Brain microvascular endothelial cell (primary cell): ENCODE measurements at places on chromosomes 4 and X.

GRCh38 chrX:53263597-53264094 lies 17.7 kb downstream of the IQSEC2 start:
- peak; percentile 58 for DNase-seq

DNA sequence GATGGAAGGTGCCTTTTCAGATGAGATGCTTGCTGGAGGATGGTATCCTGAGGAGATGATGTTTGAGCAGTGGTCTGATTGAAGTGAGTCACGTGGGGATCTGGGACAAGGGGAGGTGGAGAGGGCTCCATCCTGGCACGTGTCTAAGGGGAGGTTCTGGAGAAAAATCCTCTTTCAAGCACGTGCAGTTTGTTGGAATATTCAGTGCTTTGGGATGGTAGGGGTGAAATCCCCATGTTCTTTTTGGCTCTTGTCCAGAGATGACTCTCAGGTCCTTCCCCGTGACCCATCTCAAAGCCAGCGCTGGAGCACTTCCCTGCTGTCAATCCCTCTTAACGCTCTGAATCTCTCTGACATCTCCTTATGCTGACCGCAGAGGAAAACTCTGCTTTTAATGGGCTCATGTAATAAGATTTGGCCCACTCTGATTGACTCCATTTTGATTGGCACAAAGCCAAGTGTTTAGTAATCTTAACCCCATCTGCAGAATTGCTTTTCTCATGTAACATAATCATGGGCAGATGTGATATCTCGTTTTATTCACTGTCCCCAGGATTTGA lies 10.8 kb upstream of the KLKB1 start:
- peak; percentile 5 for DNase-seq

DNA sequence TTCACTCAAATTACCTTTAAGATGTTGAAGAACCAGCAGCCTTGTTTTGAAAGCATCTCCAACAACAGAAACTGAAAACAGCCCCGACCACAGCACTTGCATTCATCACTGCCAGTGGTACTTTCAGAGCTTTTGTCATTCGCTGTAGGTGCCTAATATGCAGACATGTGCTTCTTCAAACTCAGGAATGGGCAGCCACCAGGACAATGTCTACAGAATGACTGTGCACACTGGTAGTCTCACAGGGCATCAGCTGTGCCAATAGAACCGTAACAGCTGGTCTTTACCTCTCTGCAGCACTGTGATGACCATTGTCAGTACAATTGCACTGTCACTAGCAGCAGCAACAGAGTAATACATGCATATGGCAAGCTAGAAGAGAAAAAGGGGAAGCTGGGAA lies 1149.7 kb downstream of the STPG2 start:
- no peak for DNase-seq

DNA sequence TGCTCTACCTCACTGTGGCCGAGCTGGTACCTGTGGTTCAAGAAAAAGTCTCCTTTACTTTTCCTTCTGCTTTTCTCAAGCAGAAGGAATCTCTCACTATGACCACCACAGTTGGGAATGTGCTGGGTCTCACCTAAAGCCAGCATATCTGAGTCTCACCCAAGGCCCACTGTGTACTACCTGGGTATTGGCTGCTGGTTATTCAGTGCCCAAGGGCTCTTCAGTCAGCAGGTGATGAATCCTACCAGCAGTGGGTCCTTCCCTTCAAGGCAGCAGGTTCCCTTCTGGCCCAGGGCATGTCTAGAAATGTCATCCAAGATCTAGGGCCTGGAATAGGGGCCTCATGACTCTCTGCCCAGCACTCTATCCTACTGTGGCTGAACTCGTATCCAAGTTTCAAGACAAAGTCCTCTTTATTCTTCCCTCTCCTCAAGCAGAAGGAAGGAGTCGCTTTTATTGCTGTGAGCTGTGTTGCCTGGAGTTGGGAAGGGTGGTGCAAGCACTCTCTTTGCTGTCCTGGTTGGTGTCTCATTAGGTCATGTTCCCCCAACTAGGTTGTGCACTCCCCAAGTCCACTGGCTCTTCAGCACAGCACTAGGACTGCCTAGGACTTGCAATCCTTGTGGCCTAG lies 6.1 kb downstream of the CXCL10 start:
- DNase-seq, result no peak

GRCh38 chrX:115595049-115595448 lies 34.1 kb downstream of the PLS3 start:
- no peak for DNase-seq

GRCh38 chr4:145101091-145101490 lies 3.0 kb downstream of the ABCE1 start:
- no peak for DNase-seq

GRCh38 chrX:129845616-129846190 lies 2.0 kb upstream of the ZDHHC9 start:
- DNase-seq, result no peak

- DNase-seq, result no peak
These were observed 98.9 kb downstream of the ARHGAP6 start for GRCh38 chrX:11566789-11567188.

DNA sequence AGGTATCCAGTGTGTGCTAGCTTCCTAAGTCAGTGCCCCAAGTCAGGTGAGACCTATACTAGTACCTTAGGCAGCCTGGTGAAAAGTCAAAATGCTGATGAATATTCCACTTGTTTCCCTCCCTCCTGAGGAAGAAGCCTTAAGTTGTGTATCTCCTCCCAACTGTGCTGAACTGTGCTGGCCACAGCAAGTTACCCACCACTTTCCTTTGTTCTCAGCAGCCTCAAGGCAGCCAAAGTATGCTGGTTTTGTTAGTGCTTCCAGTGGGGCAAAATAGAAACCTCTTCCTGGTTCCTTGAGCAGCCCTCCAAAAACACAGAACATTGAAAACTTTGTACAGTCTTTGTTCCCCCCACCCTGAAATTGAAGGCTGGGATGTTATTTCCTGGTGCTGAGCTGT lies 13.9 kb downstream of the ATG4A start:
- no peak for DNase-seq

DNA sequence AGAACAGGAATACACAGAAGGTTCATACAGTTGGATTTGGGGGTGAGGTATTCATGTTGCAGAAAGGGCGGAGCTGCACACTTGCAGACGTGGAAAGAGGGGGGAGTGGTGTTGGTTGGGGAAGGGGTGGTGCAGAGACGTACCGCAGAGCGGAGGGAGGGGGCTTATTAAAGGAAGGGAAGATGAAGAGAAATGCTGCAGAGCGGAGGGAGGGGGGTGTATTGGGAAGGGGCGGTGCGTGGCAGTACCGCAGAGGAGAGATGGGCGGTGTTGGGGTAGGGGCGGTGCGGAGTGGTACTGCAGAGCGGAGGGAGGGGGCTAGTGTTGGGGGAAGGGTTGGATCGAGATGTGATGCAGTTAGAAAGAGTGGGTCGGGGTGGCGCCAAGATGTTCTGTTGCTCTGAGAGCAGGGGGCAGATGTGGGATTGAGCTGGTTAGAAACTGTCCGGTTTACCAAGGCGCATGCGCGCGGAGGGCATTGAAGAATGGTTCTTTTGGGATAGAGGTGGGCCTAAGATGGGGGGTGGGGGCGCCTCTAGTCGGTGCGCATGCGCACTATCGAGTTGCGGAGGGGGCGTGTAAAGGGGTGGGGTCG lies 900 bp downstream of the TRO start:
- peak; percentile 50 for DNase-seq

DNA sequence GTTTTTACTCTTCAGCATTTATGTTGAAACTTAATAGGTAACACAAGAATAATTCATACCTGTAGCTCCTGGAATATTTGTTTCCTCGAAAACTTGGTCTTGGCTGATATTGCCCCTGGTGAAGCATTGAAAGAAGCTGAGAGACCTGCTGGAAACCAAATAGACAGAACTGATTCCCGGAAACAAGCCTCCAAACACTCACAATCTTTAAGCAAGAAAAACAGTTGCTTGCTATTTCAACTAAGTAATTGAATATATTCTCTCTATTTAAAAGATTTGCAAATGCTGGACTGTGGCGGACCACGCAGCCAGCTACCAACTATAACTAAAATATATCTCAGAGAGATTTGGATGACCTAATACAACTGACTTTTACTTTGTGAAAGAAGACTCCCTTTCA lies 3.6 kb downstream of the PCDH18 start:
- DNase-seq, result no peak

- no peak for DNase-seq
These were observed 105.1 kb upstream of the GRID2 start for GRCh38 chr4:92198711-92199110.

DNA sequence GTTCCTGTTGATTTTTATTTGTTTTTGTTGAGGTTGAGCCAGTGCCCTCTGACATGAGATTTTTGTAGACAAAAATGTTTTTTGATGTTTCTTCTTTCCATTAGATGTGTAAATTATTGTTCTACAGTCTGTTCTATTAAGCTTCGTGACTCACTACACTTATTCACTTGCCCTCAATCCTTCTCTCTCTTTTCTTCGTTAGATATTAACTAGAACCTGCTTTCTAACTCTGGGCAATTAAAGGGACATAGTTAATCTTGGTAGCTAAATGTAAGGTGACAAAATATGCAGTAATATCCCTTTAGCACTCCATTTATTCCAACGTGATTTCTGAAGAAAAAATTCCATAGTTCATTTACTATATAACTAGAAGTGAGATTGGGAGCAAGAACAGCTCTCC lies 333.9 kb downstream of the PDHA2 start:
- no peak for DNase-seq

DNA sequence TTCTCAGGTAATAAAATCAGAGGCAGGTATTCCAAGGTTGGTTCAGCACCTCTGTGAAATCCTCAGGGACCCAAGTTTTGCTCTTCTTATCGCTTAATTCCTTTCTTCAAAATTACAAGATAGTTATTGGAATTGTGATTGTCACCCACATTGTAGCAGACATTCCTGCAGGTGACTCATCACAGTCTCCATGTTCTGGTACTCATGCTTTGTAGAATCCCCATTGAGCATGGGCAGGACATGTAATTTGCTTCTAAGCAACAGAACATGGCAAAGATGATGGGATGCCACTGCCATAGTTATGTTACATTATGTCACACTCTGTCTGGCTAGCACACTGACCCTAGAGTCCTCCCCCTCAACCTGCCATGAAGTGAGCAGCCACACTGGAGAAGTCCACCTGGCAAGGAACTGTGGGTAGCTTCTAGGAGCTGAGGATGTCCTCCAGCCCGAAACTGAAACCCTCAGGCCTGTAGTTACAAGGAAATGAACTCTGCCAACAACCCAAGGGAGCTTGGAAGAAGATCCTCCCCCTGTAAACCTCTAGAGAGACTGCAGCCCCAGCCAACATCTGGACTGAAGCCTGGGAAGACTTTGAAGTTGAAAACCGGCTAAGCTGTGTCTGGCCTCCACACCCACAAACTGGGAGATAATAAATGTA lies 58.3 kb upstream of the GUCY1A1 start:
- peak; percentile 18 for DNase-seq

DNA sequence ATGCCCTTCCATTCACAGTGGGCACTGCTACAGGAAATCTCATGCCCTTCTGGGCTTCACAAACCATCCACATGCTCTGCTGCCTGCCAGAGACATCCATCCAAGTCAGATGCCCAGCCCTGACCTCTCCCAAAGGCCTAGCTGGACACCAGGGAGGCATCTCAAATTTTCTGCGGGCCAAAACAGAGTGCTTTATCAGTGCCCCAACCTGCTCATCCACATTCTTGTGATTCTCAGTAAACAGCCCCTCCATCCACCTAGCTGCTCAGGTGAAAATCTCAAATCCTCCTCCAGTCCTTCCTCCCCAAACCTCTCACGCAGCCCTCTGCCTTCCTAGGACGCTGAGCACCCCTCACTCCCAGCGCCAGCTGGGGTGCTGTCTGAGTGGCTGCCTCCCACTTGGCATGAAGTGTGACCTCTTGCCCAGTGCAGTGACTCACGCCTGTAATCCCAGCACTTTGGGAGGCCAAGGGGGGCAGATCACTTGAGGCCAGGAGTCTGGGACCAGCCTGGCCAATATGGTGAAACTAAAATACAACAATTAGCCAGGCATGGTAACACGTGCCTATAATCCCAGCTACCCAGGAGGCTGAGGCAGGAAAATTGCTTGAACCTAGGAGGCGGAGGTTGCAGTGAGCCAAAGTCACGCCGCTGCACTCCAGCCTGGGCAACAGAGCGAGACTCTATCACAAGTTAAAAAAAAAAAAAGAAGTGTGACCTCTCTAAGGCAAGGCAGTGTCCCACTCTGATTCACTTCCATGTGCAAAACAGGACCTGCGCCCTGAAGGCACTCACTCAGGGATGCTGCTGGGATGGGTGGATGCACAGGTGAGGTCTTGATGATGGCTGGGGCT lies 1.7 kb upstream of the AFAP1 start:
- DNase-seq, result no peak

- no peak for DNase-seq
These were observed 21.8 kb downstream of the NLGN3 start for GRCh38 chrX:71166461-71166860.

DNA sequence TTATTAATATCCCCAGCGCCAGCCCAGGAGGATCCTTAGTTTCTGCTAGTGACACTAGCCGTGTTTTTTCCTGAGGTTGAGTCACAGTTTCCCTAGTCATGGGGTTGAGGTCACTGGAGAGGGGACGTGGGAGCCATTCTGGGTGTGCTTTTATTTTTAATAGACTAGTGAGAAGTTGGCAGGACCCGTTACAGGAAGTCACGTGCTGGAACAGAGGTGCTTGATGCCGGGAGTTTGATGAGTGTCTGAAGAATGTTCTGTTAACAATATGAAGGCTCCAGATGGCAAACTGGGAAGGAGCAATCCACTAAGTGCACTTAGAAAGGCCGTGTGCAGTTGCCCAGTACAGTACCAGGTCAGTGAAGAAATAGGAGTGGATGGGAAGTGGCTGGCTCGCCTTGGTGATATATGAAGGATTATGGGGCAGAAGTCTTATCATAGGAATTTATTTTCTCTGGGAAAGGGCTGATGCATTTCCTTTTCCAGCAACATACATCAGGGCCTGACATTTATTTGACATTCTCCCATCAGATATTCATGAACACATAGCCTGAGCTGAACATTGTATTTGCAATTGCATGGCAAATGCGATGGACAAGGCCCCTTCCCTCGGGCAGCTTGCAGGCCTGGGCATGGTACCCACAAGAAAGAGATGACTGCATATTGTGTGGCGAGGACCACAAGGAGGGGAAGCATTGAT lies 291.8 kb downstream of the FBXW7 start:
- peak; percentile 24 for DNase-seq

GRCh38 chrX:119942173-119942819 lies 1.3 kb downstream of the NKAP start:
- no peak for DNase-seq

DNA sequence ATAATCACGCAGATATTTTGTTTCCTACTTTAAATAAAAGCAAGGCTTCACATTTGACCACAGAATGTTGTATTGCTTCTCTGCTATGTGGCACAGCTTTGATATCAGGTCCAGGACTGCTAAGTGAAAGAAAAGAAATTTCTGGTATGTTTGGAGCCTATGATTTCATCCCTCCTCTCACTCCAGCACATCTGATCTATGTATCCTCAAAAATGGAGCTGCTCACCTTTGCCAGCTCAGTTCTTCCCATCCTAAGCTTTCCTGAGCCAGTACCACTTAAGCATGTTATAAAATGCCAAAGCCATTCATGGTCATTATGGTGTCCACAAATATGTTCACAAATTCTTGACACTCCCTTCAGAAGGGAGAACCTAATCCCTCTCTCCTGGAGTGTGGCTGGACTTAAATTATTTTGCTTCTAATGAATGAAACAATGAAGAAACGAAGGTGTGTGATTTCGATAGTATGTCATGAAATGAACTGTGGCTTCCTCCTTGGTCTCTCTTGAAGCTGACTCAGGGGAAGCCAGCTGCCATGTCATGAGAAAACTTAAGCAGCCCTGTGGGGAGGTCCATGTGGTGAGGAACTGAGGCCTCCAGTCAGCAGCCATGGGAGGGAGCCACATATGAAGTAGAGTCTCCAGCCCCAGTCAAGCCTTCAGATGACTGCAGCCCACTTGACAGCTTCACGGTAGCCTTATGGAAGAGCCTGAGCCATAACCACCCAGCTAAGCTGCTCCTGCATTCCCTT lies 207.7 kb downstream of the MGST2 start:
- no peak for DNase-seq

GRCh38 chr4:74933562-74934015 lies 673 bp downstream of the PARM1 start:
- DNase-seq, result no peak
